ENCODE measurements at places on chromosomes 16 and 17. TPM values are rescaled to one million over a fixed set of nuclear protein-coding genes. Genes with fewer than 3 reads are reported as not detected.
A peak's percentile ranks its signal among the peaks of the same experiment; 100 is the strongest.

DNA sequence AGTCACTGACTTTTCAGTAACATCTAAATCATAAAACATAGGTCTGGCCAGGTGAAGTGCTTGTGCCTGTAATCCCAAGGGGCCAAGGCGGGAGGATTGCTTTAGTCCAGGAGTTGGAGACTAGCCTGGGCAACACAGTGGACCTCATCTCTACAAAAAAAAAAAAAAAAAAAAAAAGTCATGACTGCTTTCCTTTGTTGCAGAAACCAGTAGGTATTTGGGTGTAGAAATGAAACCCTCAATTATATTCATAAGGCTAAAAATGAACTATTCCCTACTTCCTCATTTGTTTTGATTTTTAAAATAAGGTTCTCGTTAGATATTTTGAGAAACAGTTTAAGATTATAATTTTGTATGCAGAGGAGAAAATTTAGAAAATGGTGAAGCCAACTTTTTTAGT, 26.0 kb downstream of the PITPNC1 start:
- H3K4me1 ChIP-seq = peaks cover 13% of the 10 kb centered on the region
- H3K4me3 ChIP-seq = no peak overlapping the region
- DNase-seq = no peak
- H3K36me3 ChIP-seq = no peaks in the 10 kb centered on the region
- H3K27ac ChIP-seq = no peak overlapping the region

- no peaks in the 10 kb centered on the region for H3K4me1 ChIP-seq
- H3K27ac ChIP-seq = no peak overlapping the region
- no peak overlapping the region for H3K4me3 ChIP-seq
- no peak for DNase-seq
- peaks cover 11% of the 10 kb centered on the region for H3K27me3 ChIP-seq
These were observed 111.2 kb upstream of the NLRP1 start for GRCh38 chr17:5695480-5695879.

DNA sequence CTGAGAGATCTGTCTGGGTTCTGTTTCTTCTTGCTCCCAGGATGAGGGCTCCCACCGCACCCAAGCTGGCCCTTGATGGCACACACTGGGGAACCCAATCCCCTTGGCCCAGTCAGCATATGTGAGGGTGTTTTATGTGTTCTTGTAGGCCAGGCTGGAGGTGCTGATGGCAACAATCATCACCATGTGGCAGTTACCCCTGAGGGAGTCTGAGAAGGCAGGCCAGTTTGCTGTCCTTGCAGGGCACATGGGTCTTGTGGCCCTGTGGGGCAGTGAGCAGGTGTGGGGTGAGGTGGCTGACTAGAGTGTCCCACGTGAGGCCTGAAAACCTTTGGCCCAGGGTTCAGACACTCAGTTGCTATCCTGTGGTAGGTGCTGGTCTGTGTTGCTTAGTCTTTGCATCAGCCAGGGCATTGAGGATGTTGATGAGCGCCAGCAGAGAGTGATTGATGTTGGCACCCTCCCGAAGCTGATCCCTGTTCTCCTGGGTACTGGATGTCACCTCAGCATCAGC, 2183.0 kb downstream of the TP53TG3F start:
- no peak overlapping the region for H3K4me3 ChIP-seq
- H3K27me3 ChIP-seq = no peaks in the 10 kb centered on the region
- no peaks in the 10 kb centered on the region for H3K4me1 ChIP-seq
- H3K36me3 ChIP-seq = no peaks in the 10 kb centered on the region
- no peak overlapping the region for H3K27ac ChIP-seq

KRT39 gene
- not detected for total RNA-seq

DNA sequence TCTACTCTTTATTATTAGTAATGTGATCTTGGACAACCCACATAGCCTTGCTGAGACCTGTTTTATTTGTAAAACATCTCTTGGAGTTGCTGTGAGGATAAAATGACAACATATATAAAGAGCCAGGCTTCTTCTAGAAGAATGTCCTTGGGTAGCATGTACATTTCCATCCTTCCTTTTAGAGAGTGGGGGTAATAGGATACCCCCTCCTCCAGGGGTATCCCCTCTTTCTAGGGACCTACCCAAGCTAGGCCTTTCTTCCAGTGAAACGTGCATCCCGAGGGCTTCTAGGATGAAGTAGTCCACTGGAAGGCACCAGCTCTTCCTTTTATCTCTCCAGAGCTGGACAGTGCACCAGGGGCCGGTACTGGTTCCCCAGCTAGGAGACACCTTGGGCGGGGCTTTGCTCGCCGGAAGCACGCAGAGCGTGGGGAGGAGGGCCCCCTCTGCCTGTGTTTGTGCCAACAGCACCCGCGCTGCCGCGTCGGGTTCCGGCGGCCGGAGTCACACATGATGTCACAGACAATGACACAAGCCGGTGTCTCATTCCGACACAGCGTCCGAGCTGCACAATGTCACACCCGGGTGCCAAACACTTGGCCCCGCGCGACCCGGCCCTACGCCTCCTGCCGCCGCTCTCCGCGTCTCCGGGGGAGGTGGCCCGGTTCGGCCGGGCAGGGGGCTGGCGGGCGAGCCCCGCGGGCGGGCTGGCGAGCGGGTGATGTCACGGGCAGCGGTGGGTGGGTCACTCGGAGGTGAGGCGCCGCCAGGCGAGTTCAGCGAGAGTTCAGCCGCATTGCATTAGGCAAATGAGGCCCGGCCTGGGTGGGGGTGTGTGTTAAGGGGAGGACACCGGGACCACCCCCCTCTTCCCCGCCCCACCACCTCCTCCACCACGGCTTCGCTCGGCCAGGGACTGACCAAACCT, 23.4 kb downstream of the GJD3 start:
- H3K4me1 ChIP-seq = peaks cover 10% of the 10 kb centered on the region
- no peaks in the 10 kb centered on the region for H3K36me3 ChIP-seq
- no peaks in the 10 kb centered on the region for H3K27me3 ChIP-seq
- peak; percentile 93 for DNase-seq
- peak overlapping the region; percentile 96 for H3K4me3 ChIP-seq

PITPNM3 gene
- total RNA-seq = 0.12 TPM

- H3K36me3 ChIP-seq = no peaks in the 10 kb centered on the region
- no peak for DNase-seq
- H3K27ac ChIP-seq = no peak overlapping the region
- H3K4me1 ChIP-seq = peaks cover 14% of the 10 kb centered on the region
- no peaks in the 10 kb centered on the region for H3K27me3 ChIP-seq
These were observed 92.0 kb downstream of the MAP2K6 start for GRCh38 chr17:69506489-69506888.

Data from heart right ventricle (tissue), 16 donors.